ENCODE measurements at places on chromosomes 4 and X.

GRCh38 chrX:10707773-10708172 lies 87.4 kb upstream of the MID1 start:
- DNase-seq: no peak

DNA sequence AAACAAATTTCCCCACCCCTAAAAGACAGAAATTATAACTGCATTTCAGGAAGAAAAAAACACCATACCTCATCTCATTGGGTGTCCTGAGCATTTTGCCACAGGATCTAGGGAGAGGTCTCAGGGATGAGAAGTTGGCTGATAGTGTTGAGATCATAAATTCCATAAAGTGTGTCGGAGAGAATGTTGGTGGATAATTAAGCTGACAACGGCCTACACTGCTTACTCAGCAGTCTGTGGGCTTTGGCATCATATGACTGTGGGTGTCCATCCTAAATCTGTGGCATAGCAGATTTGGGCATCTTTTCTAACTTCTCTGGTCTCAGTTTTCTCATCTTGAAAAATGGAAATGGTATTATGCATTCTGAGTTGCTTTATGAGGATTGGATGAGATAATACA lies 12.3 kb downstream of the CENPVL3 start:
- DNase-seq: no peak

DNA sequence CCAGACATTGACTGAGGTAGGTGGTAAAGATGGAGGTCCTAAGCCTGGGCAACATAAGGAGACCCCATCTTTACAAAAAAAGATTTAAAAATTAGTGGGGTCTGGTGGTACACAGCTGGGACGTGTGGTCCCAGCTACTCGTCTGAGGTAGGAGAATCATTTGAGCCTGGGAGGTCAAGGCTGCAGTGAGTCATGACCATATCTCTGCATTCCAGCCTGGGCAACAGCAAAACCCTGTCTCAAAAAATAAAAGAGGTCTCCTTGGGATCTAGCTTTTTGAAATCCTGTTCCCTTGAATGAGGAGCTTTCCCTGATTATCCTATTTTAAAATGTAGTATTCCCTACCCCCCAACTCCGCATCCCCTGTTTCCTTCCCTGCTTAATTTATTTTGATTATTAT lies 78.7 kb upstream of the OGT start:
- DNase-seq: no peak

DNA sequence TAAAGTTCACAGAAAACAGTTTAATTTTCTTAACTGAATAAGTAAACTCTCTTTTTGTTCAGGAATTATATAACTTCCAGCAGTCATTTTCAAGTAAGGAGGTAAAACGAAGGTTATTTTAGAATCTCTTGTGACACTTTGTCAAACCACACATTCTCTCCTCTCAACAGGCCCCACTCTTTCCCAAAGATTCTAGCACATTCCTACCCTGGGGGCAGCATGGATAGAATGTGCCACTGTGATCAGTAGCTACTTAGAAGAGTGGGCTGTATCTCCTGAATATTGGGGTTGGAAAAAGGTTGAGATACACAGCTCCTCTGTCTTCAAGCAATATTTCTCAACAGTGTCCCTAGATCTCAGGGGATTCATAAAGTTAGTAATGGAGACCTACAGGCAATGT lies 157.6 kb downstream of the EMCN start:
- no peak for DNase-seq

- no peak for DNase-seq
Observed at GRCh38 chr4:94115687-94116086, 92.0 kb upstream of the SMARCAD1 start.

- no peak for DNase-seq
Observed at GRCh38 chr4:88690355-88690754, 7.3 kb downstream of the NAP1L5 start.

- no peak for DNase-seq
Observed at GRCh38 chrX:126485409-126485808, 67.2 kb downstream of the DCAF12L1 start.

DNA sequence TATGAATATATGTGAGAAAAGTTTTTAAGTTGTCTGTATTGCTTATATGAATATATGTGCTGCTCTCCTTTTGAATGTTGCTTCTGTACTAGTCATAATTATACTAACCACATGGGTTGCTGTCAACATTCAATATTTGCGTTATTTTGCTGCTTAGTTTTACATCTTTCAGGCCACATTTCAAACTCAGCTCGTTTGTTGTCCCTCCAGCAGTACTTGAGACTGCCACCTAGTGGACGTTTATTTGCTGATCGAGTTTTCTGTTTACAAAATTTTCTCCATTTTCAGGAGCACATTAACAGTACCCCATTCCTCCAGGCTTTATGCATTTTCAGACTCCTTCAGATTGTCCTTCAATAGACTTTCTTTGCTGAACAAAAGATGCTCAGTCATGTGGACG lies 75.8 kb downstream of the NUDT11 start:
- peak; percentile 59 for DNase-seq

DNA sequence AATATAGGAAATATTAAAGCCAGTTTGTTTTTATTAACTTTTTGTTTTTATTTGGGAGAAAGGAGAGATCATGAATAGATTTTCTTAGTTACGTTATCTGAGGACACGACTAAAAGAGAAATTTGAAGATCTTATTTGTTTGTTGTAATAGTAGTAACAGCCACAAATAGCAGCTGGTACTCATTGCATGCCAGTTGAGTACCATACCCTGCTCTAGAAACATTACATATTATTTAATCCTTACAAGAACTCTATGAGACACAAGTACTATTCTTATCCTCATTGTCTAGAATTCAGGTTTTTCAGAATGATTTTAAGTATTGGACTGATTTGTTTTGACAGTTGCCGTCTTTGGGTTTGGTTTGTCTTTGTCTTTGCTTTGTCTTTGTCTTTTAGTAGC lies 31.8 kb downstream of the USP53 start:
- no peak for DNase-seq

- DNase-seq: no peak
Observed at GRCh38 chrX:6856471-6856870, 291.0 kb upstream of the STS start.

DNA sequence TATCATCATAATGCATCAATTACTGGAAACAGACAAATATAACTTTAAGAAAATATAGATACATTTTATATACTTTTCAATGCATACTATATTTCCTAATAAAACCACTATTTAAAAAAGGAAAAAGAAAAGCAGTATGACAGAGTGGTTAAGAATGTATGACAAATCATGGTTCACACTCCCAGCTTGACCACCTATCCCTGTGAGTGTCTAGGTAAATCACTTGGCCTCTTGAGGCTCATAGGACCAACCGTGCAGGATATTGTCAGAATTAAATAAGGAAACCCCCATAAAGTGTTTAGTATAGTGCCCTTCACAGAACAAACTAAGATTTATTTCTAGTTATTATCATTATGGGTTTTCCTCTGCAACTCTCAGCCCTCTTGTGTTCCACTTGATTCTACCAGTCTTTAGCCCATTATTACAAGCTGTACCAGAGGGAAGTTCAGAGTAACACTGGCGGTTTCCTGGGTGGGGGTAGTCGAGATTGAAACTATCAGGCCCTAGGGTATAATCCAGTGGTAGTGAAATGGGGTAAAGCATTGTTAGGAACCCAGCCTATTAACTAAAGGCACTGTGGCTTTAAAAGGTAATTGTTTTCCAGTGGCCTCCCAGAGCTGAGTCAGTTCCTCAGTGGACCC lies 55.5 kb upstream of the PAK3 start:
- DNase-seq: no peak

GRCh38 chrX:11540532-11541377 lies 125.0 kb downstream of the ARHGAP6 start:
- DNase-seq: no peak

GRCh38 chr4:24328711-24329110 lies 255.6 kb downstream of the DHX15 start:
- DNase-seq: no peak

GRCh38 chr4:123786920-123787319 lies 390.3 kb downstream of the SPRY1 start:
- DNase-seq: no peak

DNA sequence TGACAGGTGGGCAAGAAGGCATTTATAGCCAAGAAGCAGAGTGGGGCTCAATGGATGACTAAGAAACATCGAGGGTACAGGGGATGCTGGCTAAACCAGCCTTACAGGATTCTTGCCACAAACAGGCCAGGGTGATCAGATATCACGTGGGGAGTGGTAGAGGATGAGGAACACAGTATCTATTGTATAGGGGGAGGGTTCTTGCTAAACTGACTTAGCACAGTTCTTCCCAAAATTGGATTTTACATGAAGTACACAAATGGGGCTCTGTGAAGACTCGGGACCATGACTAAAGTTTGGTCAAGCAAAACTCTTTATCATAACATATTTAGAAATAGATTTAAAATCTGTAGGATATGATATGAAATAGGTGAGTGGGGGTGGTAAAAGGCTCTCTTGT lies 144.0 kb upstream of the ATOH1 start:
- no peak for DNase-seq

DNA sequence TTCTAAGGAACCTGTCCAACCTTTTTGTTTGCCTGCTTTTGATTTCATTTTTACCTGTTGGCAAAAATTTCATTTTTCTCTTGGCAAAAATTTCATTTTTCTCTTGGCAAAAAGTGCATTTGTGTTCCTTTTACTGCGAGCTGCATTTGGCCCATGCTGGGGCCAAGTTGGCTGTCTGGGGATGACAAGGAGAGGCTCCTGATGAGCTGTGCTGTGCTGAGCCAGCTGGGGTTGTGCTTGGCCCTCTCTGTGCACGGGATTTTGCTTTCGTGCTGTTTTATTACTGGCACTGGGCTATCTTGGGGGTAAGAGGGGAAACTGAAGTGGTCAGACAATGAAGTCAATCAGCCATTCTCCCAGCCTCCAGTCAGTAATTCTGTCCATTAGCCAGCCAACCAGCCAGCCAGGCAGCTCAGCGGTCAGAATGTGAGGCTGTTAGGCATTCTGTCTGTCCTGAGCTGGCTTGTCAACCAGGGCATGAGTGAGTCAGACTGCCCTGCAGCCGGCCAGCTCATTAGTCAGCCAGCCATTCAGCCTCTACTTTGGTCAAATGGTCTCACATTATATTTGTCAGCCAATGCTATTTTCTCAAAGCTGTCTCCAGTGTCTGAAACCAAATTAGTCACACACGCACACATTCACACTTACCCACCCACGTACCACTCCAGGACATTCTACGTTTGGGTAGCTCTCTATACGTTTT lies 56.9 kb upstream of the PRPS1 start:
- no peak for DNase-seq

- no peak for DNase-seq
Observed at GRCh38 chr4:10733481-10734062, 49.0 kb upstream of the CLNK start.

DNA sequence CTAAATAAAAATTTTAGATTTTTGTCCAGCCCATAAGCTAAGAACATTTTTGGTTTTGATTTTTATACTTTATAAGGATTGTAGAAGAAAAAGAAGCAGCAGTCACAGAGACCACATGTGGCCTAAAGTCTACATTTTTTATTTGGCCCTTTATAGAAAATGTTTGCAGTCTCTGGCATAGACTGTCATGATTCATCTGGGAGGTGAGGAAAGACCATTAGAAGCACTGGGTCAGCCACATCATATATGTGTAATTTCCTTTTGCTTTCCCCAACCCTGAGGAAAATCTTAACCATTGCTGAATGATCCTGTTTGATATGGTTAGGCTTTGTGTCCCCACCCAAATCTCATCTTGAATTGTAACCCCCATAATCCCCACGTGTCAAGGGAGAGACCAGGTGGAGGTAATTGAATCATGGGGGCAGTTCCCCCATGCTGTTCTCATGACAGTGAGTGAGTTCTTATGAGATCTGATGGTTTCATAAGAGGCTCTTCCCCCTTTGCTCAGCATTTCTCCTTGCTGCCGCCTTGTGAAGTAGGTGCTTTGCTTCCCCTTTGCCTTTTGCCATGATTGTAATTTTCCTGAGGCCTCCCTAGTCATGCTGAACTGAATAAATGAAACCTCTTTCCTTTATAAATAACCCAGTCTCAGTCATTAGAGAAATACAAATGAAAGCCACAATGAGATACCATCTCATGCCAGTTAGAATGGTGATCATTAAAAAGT lies 12.1 kb upstream of the COPS4 start:
- DNase-seq: no peak

DNA sequence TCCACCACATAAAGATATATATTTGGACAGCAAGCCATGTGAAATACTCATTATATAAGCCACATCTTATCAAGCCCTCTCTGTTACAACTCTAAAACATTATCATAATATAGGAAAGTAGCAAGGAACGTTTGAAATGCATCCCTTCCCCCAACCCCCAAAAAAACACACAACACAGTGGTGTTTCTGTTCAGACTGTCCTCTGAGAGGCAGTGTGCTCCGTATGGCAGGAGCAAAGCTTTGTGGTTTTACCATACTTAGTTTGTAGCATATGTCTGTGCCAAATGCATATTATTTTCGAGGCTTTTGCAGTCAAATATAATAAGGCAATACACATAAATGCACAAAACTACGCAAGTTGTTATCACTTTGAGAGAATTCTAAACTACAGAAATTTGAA lies 194.2 kb downstream of the RAPGEF2 start:
- DNase-seq: no peak

- DNase-seq: no peak
Observed at GRCh38 chr4:123876671-123877101, 480.1 kb downstream of the SPRY1 start.

- DNase-seq: no peak
Observed at GRCh38 chr4:101332424-101332823, 14.9 kb downstream of the PPP3CA start.

GRCh38 chr4:111838406-111838930 lies 306.8 kb upstream of the FAM241A start:
- no peak for DNase-seq

DNA sequence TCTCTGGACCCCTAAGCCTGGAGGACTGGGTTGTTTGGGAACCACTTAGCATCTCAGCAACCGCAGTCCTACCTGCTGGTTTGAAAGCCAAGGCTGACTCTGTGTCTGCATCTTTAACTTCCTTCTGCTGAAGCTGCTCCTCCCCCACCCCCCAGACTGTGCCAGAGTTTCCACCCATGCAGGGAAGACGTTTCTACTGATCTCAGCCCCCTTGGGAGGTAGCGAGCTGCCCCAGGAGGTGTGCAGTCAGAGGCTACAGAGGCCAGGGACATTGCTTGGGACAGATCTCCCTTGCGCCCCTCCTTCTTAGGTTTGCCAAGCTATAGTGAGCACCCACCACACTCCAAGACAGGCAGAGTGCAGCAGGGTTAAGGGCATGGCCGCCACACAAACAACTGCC lies 4.7 kb upstream of the FATE1 start:
- no peak for DNase-seq

- DNase-seq: no peak
Observed at GRCh38 chr4:82864336-82864979, 26.5 kb downstream of the SEC31A start.

GRCh38 chr4:99690990-99691389 lies 33.4 kb upstream of the C4orf54 start:
- no peak for DNase-seq

DNA sequence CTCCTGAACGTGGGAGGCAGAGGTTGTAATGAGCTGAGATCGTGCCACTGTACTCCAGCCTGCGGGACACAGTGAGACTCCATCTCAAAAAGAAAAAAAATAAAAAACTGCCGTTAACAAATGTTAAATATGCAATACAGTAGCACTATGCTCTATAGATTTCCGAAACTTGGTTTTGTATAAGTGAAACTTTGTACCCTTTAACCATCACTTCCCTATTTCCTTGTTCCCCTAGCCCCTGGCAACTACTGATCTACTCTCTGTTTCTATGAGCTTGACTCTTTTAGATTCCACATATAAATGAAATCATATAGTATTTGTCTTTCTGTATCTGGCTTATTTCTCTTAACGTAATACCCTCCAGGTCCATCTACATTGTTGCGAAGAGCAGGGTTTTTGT lies 74.1 kb downstream of the TAB3 start:
- DNase-seq: no peak

GRCh38 chrX:135520022-135520552 lies 373 bp upstream of the INTS6L start:
- DNase-seq: no peak
